ENCODE measurements at places on chromosomes 1 and 21. TPM values are rescaled to one million over a fixed set of nuclear protein-coding genes. Genes with fewer than 3 reads are reported as not detected.

Gene ACTL8
- 0.23 TPM for total RNA-seq

Gene KCNQ4
- not detected for total RNA-seq

Gene DRAXIN
- total RNA-seq, result 0.05 TPM

Gene NPL
- total RNA-seq, result 6.2 TPM

Gene AGMAT
- total RNA-seq, result not detected

Gene ZNF496
- total RNA-seq, result 67.2 TPM

Gene TRIM67
- total RNA-seq, result not detected

Gene KRTAP12-1
- not detected for total RNA-seq

Gene KRTAP19-2
- not detected for total RNA-seq

Gene CA6
- not detected for total RNA-seq

Gene IGFN1
- total RNA-seq, result 0.05 TPM

Gene REN
- not detected for total RNA-seq

Gene HOOK1
- 23.3 TPM for total RNA-seq

Gene RGS4
- not detected for total RNA-seq

Gene LCE3D
- not detected for total RNA-seq

Gene SRSF10
- 134 TPM for total RNA-seq

Gene C2CD4D
- total RNA-seq, result not detected

Gene CLIC4
- 242 TPM for total RNA-seq

Gene NLRP3
- 0.42 TPM for total RNA-seq

Gene SPRR2A
- total RNA-seq, result 7.0 TPM

Gene STYXL2
- total RNA-seq, result not detected

Gene CYYR1
- not detected for total RNA-seq

Gene F3
- 296 TPM for total RNA-seq

Gene PTPN7
- total RNA-seq, result not detected

Gene ALG6
- 6.0 TPM for total RNA-seq

Gene CNR2
- total RNA-seq, result not detected

Gene PGLYRP4
- total RNA-seq, result not detected

Gene GJB3
- 67.1 TPM for total RNA-seq

Gene PIGC
- total RNA-seq, result 20.2 TPM

Gene MLLT11
- total RNA-seq, result 1.3 TPM

Gene MANEAL
- 11.6 TPM for total RNA-seq

Gene TCHHL1
- not detected for total RNA-seq

All from MCF 10A (cell line).